ENCODE measurements at places on chromosomes 5 and 9. TPM values are rescaled to one million over a fixed set of nuclear protein-coding genes. Genes with fewer than 3 reads are reported as not detected.

DNA sequence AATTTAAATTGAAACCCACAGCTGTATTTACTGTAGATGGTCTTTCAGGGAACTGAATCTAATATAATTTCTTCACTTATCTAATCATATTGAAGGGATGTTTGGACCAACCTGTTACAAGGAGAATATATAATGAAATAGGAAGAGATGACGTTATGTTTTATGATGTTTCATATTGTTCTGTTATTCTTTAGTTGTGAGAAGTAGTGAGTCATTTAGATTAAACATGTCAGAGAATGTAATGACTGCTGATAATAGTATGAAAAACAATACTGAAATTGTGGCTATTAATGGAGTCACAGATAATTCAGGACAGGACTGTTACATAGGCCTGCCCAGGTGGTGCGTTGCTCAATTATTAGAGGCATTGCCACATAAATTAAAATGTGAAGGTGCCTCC lies 1993.4 kb downstream of the EFNA5 start:
- DNase-seq = no peak

GRCh38 chr9:85142968-85143367 lies 473.4 kb downstream of the NTRK2 start:
- no peak for DNase-seq

The PCDHGA4 gene
- total RNA-seq = 0.57 TPM

- DNase-seq = no peak
Measured at GRCh38 chr9:126620478-126620877, 6.8 kb downstream of the LMX1B start.

Data from activated T-helper 2 cell treated with anti-CD3 and anti-CD28 coated beads, Interferon-gamma antibody, Interleukin-2, Interleukin-4, amounts not matched to agents 10 μg/mL and 5 μg/mL and 100 μg/mL, durations not matched to agents 14 hours and 24 hours and 36 hours (primary cell).